A172 (cell line): ENCODE measurements at places on chromosomes 2 and 18.
A peak's percentile ranks its signal among the peaks of the same experiment; 100 is the strongest.

DNA sequence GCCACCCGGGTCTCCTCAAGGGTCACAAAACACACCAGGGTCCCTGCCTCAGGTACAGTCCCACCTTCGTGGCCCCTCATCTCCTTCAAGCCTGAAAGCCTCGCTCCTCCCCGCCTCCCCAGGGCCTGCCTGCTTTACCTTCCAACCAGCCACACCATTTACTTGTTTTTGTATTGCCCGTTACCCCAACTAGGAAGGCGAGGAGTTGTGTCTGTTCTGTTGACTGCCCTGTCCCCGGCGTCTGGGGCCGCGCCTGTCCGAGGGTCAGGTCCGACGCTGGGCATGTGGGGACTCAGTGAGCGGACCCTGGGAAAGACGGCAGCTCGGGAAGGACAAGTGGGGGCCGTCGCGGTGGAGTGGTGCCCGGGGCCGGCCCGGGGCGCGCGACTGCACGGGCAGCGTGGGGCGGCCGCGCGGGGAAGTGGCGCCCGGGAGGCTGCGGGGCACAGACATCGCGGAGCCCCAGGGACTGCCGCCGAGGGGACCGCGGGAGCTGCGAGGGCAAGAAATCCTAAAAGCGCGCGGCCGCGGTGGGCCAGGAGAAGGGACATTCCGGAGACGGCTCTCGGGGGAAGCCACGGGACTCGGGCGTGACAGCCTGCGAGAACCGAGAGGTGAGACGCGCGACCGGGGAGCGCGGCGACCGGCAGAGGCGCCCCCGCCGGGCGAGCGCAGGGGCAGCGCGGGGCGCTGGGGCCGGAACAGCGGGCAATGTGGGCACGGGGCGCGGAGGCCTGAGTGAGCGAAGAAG, 797 bp upstream of the GRHL1 start:
- DNase-seq, result no peak

DNA sequence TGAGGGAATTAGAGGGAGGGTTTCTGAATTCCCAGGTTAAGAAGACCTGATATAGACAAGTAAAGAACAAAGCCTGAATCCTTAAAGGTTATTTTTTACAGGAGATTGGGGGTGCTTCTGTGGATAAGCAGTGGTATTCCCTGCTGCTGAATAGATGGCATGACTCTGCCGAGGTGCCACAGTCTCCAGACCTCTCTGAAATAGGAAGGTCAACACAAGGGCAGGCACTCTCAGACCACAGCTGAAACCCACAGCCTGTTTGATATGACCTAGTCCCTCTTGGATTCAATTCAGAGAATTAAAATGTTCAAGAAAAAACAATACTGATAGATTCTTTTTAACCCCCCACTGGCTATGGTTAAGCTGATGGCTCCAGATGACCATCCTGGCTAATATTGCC, 259.3 kb downstream of the PTGR3 start:
- no peak for DNase-seq

DNA sequence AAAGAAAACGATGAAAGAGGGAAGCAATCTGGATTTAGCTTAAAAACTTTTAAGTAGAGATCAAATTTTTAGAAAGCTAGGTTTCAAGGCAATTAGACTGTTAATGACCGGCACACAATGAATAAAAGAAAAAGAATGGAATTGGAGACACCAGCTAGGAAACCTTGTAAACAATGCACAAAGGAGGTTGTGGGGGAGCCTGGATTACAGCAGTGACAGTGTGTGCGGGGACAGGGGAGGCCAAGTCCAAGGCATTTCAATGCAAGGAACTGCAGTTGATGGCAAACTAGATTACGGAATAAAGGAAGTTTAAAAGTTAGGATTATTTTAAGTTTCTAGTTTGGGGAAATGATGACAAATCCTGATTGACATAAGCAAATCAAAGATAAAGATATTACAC, 74.5 kb downstream of the DTNB start:
- no peak for DNase-seq

DNA sequence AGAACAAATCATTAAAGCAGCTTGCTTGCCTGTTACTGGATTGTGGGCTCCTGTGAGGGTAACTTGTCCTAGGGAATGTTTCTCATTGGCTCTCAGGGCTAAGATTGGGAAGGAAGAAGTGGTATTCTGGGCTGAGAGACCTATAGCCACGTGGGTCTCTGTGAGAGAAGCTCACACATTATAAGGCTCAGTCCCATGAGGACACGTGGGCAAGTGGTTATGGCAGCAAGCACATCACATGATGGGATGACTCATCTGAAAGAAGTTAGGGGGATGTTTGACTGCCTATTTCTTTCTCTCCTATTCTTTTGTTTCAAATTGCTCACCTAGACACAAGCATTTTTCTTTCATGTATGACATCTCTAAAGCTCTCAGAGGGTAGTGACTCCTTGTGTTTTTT, 418.0 kb upstream of the ST6GAL2 start:
- DNase-seq, result peak; percentile 30

DNA sequence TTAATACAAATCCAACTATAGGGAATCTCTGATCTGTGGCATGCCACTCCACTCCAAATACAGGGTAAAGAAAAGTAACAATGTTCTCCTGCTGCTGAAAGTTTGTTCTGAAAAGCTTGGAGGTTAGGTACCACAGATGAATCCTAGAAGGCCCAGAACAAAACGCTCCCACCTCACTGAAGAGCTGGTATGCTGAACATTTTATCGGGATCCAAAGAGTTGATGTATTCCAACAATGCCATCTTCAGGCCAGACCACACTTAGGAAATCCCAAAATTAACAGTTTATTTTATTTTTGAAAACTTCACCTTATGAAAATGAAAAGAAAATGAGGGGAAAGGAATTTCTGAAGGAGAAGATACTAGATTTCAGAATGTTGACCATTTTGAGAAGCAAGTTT, 145.1 kb upstream of the CDH19 start:
- DNase-seq, result no peak

DNA sequence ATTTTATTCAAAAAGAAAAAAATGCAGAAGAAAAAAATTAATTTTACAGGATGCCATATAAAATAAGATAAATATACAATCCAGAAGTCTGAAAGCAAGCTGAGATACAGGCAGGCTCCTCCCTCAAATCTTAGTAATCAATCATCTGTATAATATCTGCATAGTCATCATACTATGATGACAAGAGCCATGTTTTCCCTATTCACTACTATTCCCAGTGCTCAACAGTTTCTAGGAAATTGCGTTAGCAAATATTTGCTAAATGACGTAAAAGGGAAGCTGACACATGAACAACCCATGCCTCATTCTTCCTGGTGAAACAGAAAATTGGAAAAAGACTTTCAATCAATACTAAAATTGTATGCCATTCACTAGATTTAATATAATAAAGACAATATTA, 793.2 kb downstream of the SUCLG1 start:
- peak; percentile 31 for DNase-seq

DNA sequence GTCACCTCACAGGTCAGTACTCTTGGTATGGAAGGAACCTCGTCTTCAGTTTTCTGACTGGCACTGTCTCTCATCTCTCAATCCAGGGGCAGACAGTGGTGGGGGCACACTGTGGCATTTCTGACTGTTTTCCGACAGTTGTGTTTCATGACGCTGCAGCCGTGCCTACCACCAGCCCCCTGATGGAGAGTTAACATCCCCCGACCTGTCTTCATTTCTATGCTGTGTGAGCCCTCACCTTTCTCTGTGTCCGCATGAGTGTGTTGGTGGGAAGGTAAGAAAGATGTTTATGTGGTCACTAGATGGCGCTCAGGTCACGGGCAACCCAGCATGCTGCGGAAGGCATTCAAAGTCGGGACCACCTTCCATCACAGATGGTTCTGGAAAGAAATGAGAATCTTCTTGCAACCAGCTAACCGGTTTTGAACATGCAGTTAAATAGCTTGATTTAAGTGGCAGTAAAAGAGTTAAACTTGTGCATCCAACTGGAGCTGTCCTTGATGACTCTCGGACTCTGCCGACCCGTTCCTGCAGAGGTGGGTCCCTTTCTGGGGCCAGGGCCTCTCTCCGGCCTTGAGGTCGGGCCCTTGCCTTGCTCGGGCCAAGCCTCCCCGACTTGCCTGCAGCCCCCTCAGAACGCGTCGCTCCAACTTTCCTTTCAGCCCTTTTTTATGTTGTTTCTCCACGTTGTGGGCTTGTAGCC, 92.4 kb downstream of the DYSF start:
- peak; percentile 55 for DNase-seq

DNA sequence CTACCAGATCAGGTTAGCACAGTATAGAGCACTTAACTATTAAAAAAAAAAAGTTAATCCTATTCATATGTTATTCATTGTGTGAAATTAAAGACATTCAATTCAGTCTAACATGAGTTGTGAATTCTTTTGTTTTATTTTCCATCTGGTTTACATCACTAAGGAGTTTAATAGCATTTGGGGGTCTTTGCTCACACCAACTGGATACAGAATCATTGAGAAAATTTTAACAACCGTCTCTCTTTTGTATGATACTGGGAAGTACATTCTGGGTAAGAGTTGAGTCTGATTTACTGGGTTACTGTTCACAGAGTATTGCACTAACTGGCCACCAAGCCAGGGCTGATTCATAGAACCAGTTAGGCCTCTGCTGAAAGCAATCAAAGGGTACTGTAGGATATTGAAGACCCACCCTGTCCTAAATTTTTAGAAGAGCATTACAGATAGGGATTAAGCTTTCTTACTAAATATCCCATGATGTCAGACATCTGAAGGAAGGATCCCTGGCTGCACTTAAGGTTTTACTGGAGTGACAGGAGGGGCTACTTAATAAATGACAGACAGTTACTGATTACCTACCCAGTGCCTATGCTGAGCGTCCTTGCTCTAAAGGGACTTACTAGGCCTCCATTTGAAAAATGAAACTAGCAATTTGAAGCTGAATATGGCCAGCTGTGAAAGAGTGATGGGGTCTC, 387.9 kb downstream of the SETBP1 start:
- DNase-seq, result no peak

GRCh38 chr2:73043929-73044832, 27.3 kb downstream of the SFXN5 start:
- no peak for DNase-seq

DNA sequence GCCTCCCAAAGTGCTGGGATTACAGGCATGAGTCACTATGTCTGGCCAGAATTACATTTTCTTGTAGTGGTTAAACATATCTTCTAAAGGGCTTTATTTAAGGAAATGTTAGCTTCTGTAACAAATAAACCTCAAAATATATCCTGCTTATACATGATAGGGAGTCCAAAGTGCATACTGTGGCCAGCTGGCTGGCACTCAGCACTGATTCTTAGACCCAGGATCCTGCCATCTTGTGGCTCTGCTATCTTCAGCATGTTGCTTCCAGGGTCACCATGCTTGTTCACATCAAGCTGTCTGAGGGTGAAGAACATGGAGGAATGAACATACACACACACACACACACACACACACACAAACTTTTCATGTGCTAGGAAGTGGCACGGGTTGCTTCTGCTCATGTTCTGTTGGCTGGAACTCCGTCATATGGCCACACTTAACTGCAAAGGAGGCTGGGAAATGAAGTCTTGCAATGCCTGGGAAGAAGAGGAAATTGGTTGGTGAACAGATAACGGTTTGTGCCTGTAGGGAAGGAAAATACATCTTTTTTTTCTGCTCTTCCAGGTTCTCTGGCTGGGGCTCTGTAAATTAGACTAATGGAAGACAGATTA, 40.0 kb downstream of the NPPC start:
- no peak for DNase-seq

DNA sequence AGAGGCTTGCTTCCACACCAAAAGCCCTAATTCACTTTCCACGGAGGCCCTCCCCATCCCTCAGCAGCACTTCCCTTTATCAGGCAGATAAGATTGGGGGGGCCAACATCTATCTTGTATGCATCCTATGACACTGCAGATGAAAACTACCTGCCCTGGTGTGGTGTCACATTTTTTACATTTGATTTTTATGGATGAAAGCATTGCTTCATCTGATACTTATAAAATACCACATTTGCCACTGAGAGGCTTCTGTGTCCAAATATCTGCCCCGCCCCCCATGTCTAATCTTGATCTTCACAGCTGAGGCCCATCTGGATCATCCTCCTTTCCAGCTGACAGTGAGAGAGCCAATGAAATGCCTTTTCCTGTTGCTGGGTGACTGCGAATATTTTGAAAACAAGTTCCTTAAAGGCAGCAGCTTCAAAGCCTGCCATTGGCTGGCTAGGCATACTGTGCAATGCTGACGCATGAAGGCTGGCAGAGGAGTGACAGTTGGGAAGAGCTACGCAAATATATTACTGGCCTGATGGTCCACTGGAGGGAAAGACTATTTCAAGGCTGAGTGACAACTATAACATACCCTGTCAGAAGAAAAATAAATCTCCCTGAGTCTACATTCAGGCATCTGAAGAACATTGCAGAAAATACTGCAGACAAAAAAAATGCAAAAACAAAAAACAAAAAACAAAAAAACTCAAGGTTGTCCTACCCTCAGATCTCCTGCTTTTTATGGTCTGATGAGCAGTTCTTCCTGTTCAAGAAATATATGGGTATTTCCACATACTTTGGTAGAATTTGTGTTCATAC, 318.7 kb downstream of the PDE11A start:
- peak; percentile 48 for DNase-seq

DNA sequence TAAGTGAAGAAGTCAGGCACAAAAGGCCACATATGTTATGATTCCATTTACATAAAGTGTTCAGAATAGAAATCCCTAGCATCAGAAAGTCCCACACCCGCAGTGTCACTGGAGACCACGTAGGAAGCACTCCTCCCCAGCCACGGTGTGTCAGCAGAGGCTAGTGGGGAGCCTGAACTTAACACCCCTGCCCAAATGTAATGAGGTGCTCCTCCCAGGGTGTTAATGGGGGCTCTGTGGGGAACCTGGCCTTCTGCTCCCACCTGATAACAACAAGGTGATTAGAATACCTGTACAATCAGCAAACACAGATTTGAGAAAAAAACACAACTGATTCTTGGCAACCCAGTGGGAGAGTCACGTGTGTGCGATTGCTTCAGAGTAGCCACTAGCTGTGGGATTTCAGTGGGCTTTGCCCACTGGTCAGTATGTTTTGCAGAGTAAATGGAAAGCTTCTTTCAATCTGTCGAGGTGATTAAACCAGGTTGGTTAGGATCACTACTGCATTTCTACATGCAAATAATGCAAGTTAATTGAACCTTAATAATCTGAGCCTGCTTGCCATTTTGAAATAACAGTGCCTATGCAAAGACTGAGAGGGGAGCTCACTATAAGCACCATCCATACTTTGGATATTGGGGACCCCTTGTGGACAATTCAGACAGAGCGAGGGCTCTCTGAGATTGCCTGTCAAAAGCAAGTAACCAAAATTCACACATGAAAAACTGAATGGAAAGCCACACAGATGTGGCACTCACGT, 20.6 kb upstream of the ATRAID start:
- DNase-seq, result peak; percentile 62

- no peak for DNase-seq
These were observed 182.5 kb downstream of the TMX3 start for GRCh38 chr18:68532328-68532885.

DNA sequence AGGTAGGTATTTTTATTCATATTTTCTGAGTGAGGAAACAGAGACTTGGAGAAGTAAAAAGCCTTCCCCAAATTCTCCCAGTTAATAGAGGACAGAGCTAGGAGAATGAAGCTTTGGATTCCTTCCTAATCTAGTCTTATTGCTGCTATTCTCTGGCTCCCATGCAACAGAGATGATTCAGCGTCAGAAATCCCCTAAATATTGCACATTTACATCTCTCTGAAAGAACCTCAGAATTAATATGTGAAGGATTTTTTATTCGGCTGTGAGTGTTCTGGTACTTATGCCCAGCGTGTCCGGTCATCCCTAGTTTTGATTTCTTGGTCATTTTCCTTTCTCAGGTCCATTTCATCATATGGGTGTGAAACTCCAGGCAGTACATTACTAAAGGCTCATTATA, 91.2 kb upstream of the SESTD1 start:
- DNase-seq, result peak; percentile 8
